ENCODE measurements at places on chromosomes 2 and 18.
A peak's percentile ranks its signal among the peaks of the same experiment; 100 is the strongest.

DNA sequence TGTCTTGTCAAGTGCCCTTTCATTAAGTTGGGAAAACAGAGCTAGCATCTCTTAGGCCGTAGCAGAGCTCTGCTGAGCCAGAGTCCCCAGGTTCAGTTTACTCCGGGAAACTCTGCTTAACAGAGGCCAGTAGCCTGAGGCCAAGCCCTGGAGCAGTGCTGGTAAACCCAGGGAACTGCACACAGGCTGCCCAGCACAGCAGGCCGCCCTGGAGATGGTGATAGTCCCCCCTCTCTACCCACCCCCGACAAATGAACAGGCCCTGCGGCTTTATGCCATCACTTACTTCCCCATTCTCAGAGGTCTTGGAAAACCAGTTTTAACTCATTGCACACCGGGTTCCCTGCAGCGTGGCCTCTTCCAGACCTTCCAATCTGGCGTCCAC is 3.5 kb downstream of the CNNM4 start:
- DNase-seq: no peak

GRCh38 chr2:174924061-174924693 is 81.0 kb downstream of the CHN1 start:
- no peak for DNase-seq

DNA sequence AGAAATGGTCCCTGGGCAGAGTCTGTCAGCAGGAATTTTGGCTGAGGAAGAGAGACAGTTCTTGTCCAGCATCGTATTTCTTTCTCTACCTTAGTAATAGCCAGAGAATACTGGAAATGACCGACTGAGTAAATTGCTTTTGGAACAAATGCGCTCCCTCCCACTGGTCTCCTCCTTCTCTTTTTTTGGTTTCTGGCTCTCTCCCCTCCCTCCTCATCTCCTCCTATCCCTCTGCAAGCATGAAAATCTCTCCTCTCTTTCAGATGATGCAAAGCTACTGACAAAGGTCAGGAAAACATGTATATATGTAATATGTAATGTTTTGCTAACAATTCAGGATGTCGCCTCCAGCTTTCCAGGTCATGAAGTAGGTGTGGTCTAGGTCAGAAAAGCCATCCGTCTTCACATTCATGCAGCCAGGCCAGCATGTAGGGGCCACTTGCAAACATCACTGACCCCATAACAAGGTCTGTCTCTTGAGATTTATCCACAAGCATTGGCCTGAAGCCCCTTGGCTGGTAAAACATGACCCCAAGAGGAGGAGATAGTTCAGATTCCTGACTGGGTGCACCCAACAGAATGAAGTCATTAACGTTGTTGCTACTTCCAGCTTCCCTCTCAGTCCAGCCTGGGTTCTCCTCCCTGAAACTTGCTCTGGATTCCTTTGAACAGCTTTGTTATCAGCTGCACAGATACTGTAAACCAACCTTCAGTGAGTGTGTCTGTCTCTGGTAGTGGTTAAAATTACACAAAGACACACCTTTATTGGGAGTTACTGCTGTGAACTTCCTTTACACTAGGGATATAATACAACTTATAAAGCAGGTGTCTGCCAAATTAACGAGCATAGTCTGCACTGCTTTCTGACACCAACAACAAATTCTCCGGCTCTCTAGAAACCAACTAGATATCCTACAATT is 864.4 kb upstream of the KLHL29 start:
- no peak for DNase-seq

DNA sequence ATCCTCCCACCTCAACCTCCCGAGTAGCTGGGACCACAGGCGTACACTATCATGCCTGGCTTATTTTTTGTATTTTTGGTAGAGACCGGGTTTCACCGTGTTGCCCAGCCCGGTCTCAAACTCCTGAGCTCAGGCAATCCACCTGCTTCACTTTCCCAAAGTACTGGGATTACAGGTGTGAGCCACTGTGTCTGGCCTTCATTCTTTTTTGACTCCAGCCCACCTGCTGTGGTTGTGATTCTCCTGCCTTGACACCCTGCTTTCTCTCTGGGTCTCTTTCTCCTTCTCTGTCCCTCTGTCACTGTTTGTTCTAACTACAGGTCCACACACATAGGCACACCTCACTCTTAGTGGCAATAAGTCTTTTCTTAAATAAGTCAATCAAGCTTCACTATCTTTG is 85.3 kb downstream of the FTCDNL1 start:
- no peak for DNase-seq

DNA sequence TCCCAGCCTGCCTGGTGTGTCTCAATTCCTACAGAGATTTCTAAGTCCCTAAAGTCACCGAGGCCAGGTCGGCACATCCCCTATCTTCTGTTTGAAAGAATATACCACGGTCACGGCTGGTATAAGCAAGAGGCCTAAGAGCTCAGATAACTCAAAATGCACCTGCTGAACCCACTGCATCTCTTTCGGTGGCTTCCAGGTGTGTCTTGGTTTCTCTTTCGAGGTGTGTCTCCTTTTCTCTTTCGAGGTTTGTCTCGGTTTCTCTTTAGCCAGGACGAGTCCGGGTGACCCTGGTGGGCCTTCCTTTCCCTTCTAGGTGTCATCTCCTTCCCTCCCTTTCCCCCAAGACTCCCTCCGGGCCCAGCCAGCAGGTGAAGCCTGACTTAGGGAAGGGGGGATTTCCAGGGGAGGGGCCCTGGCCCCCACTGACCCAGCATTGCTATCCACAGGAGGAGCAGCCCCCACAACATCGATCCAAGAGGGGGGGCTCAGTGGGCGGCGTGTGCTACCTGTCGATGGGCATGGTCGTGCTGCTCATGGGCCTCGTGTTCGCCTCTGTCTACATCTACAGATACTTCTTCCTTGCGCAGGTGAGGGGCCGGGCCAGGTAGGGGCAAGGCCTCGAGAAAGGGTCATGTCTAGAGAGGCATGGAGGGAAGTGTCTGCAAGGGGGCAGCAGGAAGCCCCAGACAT is 8.4 kb downstream of the ITM2C start:
- DNase-seq: no peak

GRCh38 chr2:52526735-52527134 is 1240.9 kb upstream of the CHAC2 start:
- no peak for DNase-seq

- DNase-seq: no peak
These were observed 823.6 kb downstream of the GALR1 start for GRCh38 chr18:78073275-78073674.

GRCh38 chr2:5803547-5803946 is 111.4 kb downstream of the SOX11 start:
- no peak for DNase-seq

DNA sequence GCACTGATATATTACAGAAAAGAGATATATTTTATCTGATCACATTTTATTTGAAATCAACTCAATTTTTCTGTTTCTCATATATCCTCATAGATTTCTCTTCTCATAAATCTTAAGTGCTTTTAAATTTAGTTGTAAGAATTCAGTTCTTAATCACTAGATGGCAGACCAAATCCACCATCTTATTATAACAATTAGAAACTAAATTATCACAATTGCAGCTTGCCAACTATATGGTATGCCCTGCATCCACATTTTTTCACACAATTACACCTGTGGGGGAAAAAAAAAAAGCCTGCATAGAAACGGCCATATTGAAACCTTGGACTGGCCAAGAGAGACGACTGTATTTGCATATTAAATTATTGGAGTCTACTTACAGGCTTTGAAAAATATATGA is 64.4 kb downstream of the COL5A2 start:
- no peak for DNase-seq

DNA sequence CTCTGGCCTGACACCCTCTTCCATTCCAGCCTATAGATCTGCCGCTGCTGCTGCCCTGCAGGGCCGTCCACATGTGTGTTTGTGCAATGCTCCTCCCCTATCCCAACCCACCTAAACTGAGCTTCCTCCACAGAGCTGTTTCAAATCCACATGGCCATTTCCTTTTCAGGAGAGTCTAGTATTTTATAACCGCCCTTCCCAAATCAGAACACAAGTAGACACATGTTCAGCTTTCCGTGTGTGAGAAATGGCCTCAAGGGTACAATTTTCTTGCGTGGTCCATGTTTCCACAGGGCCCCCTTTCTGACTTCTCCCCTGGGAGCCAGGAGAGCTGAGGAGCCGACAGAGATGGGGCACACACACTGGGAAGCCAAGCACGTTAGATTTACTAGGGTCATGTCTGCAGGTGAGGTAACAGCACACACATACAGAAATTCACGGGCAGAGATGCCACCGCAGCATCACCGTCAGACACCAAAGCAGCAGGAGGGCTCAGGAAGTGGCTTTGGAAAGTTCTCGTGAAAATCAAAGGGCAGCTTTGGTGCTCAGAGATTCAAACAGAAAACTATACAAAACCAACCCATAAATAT is 102.9 kb upstream of the TGFA start:
- DNase-seq: no peak

- DNase-seq: peak; percentile 35
These were observed 106.4 kb downstream of the NDUFA10 start for GRCh38 chr2:239918749-239919148.

- DNase-seq: no peak
These were observed 294.2 kb upstream of the HNMT start for GRCh38 chr2:137670111-137670510.

Measured in CD8-positive, alpha-beta T cell (primary cell).